ENCODE measurements at places on chromosomes 6 and 20.
A peak's percentile ranks its signal among the peaks of the same experiment; 100 is the strongest.

DNA sequence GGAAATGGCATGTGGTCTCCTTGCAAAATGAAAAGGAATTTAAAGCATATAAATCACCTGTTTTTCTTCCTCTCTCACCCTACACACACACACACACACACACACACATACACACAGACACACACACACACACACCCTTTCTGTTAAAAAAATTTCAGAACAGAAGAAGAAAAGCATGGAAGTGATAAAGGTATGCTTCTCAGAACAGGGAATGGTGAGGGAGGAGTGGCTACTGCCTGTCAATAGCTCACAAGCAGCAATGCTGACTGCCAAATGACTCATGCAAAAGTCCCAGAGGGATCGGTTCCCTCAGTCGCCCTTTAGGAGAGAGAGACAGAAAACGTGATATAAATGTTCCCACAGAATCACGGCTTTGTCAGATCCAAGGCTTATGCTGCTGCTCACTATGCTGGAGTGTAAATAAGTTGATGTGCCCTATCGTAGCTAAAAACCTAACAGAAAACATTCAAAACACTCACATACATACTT lies 102.6 kb downstream of the IBTK start:
- peak; percentile 69 for DNase-seq

GRCh38 chr6:1904466-1904799 lies 294.7 kb downstream of the FOXC1 start:
- no peak for DNase-seq

DNA sequence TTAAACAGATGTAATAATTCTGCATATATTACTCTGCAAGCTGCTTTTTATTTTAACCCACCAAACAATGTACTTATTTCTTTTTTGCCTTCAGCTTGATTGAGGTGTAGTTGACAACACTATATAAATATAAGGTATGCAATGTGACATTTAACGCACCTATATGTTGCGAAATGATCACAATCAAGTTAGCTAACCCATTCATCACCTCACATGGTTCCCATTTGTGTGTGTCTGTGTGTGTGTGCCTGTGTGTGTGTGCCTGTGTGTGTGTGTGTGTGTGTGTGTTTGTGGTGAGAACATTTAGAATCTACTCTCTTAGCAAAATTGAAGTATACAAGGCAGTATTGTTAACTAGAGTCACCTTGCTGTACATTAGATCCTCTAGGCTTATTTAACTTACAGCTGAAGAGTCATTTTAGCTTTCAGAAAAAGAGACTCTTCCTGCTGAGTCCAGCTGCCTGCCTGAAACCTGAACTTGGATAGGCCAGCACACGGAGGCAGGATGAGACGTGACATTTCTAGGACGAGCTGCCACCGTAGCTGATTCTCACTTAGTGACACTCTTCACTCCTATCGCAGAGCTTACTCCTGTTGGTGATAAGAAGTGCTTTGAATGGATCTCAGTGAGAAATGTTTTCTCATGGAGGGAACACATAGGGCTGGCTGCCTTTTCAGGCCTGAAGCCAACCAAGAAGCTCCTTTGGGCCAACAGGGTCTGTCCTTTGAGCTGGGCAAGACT lies 126.5 kb upstream of the RIPOR2 start:
- no peak for DNase-seq

DNA sequence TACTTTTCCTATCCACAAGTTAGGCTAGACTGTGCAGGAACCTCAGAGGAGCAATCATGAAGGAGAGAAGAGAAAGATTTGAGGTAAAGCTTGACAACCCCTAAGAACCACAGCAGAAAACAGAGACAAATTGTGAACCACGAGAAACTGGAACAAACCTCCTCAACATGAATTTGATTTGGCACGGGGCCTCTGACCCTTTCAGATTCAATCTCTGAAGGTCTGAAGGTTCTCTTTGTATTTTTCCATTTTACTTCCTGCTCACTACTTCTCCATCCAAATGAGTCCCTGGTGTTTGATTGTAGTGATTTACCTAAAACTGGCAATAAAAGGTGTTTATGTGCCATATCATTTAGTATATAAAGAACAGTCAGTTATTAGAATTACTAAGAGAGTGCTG lies 126.1 kb upstream of the STXBP5 start:
- DNase-seq: no peak

- DNase-seq: no peak
Observed at GRCh38 chr6:30557683-30557981, 537 bp downstream of the PRR3 start.

DNA sequence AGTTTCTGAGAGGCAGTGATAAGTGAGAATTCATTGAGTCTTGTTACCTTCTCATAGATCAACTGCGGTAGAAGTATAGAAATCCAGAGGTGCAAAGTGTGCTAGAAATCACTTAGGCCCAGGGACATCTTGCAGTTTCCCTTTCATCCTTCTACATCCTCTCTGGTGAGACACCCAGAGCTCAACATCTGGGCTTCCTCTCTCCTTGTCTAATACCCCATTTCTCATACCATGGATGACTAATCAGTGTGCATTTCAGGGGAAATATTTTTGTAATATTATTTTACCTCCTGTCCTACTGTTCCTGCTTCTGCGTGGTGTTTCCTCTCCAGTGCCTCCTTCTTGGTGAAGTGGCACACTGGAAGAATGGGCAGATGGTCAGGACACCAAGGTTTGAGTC lies 322.4 kb downstream of the TFAP2B start:
- no peak for DNase-seq

DNA sequence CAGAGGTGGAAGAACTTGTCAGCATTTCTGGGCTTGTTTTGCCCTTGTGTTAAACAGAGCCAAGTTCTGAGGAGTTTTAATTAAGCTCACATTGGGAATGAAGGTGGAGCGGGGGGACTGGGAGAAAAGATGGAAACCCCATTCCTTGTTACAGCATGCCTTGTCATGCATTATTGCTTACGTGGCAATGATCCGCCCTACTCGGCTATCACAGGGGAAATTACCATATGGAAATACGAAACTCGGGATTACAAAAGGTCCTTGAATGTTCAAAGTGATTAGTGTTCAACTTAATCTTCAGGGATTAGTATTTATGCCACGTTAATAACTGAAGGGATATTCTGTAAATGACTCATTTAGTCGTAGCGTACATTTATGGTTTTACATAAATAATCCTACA lies 86.4 kb downstream of the MAP3K7 start:
- no peak for DNase-seq

DNA sequence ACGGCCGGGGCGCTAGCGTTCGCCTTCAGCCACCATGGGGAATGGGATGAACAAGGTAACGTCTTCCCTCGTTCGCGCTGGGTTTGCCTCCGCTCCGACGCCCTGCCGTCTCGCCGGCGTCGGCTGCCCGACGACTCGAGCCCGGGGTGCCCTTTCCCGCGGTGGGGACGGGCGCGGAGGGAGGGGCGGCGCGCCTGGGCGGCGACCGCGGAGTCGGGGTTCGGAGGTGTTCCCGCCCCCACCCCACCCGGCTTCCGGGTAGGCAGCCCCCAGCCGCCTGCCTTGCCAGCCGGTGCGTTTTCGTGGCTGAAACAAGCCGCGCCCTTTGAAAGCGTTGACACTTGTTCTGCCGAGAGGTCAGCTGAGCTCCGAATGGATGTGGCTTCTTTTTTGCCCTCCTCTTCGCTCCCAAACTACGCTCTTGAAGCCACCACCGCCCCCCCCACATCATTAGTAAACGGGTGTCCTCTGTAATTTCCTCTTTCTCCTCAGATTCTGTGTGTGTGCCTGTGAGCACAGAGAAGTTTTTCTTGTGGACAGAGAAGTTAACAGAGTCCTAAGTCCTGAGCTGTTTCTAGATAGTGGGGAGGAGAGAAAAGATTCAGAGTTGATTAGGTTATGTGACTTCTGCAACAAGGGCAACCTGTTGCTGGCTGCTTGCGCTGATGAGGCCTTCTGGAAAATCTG lies 362 bp downstream of the DUSP22 start:
- DNase-seq: no peak

GRCh38 chr20:36113036-36113435 lies 41.5 kb upstream of the EPB41L1 start:
- no peak for DNase-seq

- DNase-seq: no peak
Observed at GRCh38 chr6:76703285-76703684, 630.8 kb upstream of the IMPG1 start.
